Lung (tissue), 17 donors: ENCODE measurements at places on chromosomes 16 and 17.
A peak's percentile ranks its signal among the peaks of the same experiment; 100 is the strongest.

- DNase-seq, result peak; percentile 28
Measured at GRCh38 chr17:1362964-1363363, 37.1 kb downstream of the YWHAE start.

- DNase-seq, result no peak
Measured at GRCh38 chr17:56358651-56359050, 205.4 kb downstream of the ANKFN1 start.

- no peak for DNase-seq
Measured at GRCh38 chr16:19980632-19981265, 92.9 kb downstream of the GPR139 start.

GRCh38 chr16:54282928-54283724 is 3.5 kb downstream of the IRX3 start:
- no peak for DNase-seq

- DNase-seq, result peak; percentile 72
Measured at GRCh38 chr17:78168242-78168902, at the start of gene SYNGR2. Gene SYNGR2 (plus strand): TSS chr17:78168581. CDS start chr17:78168617, 36 bp downstream.

DNA sequence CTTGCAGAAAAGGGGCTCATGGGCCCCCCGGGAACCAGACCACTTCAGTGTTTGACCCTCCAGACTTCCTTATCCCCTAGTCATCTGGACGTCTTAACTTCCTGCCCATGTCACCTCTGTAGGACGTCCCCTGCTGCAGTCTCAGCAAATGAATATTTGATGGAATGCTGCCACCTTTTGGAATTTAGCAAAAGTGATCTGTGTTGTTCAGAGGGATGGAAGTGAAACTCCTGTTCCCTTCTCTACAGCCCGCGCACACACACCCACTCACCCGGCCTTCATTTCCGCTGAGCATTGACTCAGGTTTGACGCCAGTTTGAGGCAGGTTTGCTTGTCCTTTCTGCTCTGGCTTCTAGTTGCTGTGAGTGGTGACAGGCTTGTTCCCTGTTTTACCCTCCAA is 507.2 kb upstream of the EEF2KMT start:
- DNase-seq, result peak; percentile 27

DNA sequence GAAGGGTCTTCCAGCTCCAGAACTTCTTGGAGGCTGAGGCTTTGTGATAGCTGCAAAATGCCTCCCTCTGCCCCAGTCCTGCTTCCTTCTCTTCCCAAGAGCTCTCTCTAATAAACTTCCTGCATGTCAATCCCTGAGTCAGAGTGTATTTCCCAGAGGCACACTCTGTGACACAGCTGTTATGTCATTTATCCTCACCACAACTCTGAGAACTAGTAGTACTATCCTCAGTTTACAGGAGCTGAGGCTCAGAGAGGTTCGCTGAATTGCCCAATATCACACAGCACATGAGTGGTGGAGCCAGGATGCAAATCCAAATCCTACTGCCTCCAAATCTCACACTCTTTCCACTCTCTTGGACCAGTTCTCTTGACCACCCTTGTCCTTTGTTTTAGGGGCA is 20.0 kb downstream of the UNC45B start:
- DNase-seq, result no peak

GRCh38 chr17:77279448-77280303 is 138.9 kb downstream of the SEC14L1 start:
- no peak for DNase-seq

- DNase-seq, result no peak
Measured at GRCh38 chr16:14579266-14579665, 50.8 kb downstream of the PARN start.

DNA sequence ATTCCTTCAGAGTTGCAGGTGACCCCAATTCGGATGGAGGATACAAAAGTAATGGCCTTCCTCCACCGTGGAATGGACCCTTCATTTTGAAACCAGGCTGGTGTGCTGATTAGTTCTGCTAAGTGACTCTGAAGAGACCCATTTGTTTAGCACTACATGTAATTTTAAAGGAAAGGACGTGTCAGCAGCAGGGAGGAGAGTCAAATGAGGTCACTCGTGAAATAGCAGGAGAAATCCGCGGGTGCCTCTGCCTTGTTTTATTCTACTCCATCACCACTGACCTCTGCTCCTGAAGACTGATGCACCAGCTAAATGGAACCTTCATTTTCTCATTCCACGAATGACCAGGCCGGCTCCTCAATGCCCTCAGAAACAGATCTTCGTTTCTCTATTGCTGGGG is 589.2 kb downstream of the CDH11 start:
- DNase-seq, result no peak

- DNase-seq, result no peak
Measured at GRCh38 chr17:29150161-29150560, 30.0 kb downstream of the MYO18A start.

DNA sequence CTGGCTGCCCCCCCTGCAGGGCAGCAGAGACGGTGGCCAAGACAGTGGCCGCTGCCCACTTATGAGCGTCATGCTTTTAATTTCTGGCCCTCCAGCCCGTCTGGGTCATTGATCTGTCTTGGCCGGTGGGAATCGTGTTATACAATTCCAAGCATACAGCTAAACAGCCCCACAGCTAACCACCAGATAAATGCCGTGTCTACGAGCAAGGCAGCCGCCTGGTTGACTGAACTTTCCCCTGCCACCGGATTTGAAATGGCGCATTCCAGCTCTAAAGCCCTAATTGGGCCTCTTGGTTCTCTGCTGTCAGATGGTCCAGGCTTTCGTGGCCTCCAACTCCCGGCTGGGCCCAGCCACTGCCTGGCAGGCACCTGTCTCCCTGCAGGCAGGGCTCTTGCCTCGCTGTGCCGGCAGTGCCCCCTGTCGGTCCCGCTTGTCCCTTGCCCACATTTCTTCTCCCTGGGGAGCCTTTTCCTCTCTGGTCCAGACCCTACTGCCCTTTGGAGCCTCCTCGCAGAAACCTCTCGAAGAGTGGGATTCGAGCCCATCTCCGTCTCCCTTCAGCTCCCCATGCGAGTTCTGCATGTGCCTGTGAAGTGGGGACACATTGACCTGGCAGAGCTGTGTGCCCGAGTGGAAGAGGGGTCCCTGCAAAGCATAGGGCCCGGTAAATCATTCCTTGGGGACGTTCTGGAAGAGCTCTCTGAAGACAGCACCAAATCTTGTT is 1.8 kb upstream of the RBFOX3 start:
- DNase-seq, result peak; percentile 21

DNA sequence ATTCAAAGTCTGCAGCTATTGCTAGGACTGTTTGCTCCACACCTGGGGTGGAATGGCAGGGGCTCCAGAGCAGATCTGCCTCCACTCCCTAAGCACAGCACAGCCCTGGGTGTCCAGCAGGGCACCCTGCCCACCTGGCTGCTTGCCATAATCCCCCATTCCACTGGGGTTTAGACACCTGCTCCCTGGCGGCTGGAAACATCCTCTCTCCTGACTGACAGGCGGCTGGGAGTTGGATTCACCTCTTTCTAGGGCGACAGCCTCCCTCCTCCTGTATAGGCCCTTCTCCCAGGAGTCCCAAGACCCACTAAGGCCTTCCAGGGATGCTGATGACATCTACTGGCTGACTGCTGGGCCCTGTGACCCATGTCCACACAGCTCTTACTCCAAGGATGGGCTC is 18.0 kb downstream of the HDAC5 start:
- DNase-seq, result no peak

GRCh38 chr16:50329446-50330189 is 39.2 kb downstream of the BRD7 start:
- no peak for DNase-seq

- no peak for DNase-seq
Measured at GRCh38 chr17:67575325-67575724, 142.4 kb upstream of the NOL11 start.

GRCh38 chr16:27476240-27476639 is 73.5 kb downstream of the GTF3C1 start:
- DNase-seq, result no peak

- DNase-seq, result no peak
Measured at GRCh38 chr17:42573095-42573494, 4.4 kb downstream of the PSMC3IP start.

DNA sequence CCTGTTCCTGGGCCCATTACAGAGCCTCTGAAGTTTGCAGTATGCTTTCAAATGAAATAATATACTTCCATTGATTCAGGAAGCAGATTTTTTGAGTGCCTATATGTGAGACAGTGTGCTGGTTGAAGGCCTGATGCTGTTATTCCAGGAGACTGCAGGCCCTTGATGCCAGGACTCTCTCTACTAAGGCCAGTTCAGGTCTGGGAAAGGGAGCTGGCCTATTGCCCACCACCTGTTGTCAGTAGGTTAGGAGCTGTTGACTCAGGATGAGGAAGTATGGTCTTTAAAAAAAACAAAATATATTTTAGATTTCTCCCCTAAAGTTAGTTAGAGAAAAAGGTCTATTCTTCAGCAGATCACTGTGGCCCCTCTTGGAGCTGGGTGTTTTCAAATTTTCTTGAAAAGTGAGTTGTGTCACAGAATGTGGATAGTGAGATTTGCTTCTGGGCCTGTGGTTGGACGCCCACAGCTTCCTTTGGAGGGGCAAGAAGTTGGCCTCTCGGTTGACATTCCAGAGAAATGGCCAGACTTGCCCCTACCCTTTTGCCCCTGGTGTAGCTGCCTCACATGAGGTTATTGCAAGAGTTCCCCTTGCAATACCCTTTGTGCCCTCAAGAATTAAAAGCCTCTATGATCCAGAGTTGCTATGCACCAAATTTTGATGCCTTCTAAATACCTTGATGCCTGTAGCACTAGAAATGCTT is 7.9 kb downstream of the ESRP2 start:
- no peak for DNase-seq

DNA sequence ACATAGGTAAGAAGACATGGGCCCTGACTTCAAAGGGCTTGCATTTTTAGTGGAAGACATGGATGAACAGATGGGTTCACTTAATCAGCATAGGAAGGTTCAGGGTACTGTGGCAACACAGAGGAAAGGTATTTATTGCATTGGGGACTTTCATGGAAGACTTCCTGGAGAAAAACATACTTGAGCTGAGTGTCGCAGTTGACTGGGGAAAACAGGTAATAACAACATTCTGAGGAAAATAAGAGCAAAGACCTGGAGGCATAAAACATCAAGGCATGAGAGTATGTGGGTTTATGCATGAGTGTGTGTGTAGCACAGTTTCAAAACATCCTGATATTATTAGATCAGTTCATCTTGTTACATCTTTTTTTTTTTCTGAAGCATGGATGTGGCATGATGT is 82.7 kb downstream of the MAP2K6 start:
- DNase-seq, result no peak

DNA sequence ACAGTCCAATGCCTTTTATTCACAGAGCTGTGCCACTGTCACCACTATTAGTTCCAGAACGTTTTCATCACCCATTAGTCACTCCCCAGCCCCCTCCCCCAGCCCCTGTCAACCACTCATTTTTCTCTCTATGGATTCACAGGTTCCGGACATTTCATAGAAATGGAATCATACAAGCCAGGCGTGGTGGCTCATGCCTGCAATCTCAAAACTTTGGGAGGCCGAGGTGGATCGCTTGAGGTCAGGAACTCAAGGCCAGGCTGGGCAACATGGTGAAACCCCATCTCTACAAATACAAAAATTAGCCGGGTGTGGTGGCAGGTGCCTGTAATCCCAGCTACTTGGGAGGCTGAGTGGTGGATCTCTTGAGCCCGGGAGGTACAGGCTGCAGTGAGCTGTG is 759 bp upstream of the PAM16 start:
- no peak for DNase-seq

- no peak for DNase-seq
Measured at GRCh38 chr16:85371948-85372347, 241.2 kb upstream of the GSE1 start.

- DNase-seq, result no peak
Measured at GRCh38 chr17:163514-164098, 17.8 kb downstream of the DOC2B start.

DNA sequence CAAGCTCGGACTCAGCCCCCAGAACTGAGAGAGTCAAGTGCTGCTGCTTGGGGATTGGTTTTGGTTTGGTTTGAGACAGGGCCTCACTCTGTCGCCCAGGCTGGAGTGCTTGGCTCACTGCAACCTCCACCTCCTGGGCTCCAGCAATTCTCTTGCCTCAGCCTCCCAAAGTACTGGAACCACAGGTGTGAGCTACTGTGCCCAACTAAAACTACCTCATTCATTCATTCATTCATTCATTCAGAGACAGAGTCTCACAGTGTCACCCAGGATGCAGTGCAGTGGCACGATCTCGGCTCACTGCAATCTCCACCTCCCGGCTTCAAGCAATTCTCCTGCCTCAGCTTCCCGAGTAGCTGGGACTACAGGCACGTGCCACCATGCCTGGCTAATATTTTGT is 24.7 kb downstream of the UNKL start:
- DNase-seq, result no peak

DNA sequence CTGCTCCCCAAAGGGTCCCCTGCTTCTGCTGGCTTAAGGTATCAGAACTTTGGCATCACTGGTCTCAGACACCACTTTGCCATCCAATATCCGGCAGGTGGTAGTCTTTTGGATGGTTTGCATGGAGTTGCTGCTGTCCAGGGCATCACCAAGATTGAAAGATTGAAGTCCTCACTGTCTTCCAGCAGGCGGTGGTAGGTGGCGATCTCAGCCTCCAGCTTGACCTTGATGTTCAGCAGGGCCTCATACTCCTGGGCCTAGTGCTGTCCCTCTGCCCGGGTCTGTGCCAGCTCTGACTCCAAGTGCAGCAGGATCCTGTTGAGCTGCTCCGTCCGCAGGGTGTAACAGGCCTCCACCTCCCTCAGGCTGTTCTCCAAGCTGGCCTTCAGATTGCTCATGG is 43.0 kb upstream of the TMEM97 start:
- DNase-seq, result no peak

- no peak for DNase-seq
Measured at GRCh38 chr16:88197481-88198456, 185.0 kb upstream of the ZNF469 start.

GRCh38 chr17:79364315-79365094 is 246.3 kb downstream of the RBFOX3 start:
- DNase-seq, result no peak

GRCh38 chr17:48601539-48602425 is 3.0 kb downstream of the HOXB6 start:
- no peak for DNase-seq

- no peak for DNase-seq
Measured at GRCh38 chr17:76528528-76529223, 8.8 kb downstream of the CYGB start.

DNA sequence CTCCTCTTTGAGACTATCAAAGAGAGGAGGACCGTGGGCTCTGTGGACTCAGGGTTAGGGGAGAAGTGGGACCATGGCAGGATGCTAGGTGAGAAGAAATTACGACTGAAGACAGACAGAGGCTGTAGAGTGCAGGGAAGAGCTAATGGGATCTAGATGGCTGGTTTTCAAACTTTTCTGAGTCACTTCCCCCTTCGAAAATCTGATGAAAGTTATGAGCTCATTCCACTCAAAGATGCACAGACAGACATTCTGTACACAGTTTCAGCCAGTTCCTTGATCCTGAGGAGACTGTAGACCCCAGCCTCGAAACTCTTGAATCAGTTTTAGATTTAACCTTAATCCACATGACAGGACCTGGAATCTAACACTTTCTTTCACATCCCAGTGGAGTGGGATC is 40.7 kb downstream of the RGS9 start:
- no peak for DNase-seq

- no peak for DNase-seq
Measured at GRCh38 chr17:9934331-9934730, 29.3 kb upstream of the RCVRN start.
